Hematopoietic multipotent progenitor cell treated with erythropoietin and hydrocortisone succinate and interleukin-3 and kit ligand, for 8 days (in vitro differentiated cells): ENCODE measurements at places on chromosomes 7 and 10.
A peak's percentile ranks its signal among the peaks of the same experiment; 100 is the strongest.

DNA sequence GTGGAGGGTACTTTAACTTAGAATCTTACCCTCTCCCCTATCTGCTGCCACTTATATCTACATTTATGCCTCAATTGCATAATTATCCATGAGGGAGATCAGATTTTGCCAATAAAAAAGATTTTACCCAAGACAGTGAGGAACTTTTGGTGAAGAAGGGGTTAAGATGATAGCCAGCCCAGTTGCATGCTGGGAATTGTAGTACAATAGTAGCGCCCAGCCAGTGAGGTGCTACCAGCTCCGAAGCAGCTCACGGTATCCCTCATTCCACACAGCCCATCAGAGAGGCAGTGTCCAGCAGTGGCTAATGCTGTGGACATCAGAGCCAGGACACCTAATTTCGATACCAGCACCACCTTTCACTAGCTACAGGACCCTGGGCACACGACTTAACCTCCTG, 5.9 kb upstream of the LGI1 start:
- peak; percentile 6 for DNase-seq

- DNase-seq = no peak
Observed at GRCh38 chr7:47804767-47805545, 143.3 kb downstream of the PKD1L1 start.

- DNase-seq = no peak
Observed at GRCh38 chr10:8379906-8380832, 325.7 kb downstream of the GATA3 start.

DNA sequence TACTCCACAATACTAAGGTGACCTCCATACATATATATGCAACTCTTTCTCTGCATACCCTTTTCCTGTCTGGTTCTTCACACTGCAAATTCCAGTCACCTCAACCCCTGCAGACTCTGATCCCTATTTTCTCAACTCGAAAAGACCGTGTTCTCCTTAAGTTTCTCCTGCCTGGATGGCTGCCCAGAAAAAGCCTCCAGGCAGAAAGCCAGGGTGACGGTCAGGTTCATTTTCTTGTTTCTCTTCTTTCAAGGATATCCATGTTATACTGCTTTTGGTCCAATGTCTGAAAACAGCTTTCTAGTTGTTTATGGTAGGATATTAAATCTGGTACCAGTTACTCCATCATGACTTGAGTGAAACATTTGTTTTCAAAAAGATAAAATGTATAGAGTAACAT, 267.8 kb upstream of the MYO3A start:
- DNase-seq = no peak

DNA sequence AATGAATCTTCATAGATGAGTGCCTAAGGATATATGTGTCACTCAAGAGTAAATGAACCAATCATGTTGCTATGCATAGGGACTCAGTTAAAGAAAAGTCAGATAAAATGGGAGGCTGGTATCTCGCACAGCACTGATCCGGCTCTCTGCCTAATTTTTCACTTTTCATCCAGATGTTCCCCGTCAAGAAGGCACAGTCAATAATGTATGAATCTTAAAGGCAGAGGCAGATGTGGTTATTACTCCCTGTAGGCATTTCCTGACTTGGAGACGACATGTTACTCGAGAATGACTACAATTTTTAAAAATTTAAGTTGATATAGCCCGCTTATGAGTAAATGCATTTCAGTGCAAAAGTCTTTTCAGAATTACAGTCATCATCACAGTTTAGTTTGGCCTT, 113.6 kb downstream of the TBXAS1 start:
- DNase-seq = no peak
